ENCODE measurements at places on chromosomes 4 and X.

DNA sequence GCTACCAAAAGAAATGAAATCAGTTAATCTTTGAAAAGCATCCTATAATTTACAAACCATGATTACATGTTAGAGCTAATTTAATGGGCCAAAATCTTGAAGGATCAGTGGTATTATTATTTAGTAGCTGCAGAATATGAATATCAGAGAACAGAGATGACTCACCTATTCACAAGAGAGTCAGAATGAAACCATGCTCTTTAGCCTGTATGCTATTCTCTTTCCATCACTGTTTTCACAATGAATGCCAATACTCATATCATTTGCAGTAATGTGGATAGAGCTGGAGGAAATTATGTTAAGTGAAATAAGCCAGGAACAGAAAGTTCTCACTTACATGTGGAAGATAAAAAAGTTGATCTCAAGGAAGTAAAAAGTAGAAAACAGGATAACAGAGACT is 414.1 kb downstream of the CENPC start:
- no peak for DNase-seq

DNA sequence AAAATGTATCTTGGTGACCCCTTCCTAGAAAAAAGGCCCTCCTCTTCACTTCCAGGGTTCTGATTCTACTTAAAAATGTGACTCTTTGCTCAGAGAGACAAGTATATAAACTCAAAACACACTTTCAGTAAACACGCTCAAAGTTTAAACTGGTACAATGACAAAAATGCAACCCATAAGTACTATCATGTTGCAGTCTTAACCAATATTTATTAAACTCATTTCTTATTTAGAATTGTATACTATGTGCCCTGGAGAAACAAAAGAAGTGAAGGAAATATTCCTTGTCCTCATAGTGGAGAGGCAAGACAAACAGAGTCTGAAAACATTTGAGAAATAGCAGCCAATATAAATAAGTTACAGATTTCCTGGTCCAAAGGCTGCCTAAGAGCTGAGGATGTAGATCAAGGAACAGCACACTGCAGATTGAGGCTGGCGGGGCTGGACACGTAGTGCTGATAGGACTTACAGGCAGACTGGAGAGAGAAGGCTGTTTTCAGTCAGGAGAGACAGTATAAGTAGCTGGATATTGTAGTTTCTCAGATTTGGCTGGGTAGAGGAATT is 39.1 kb upstream of the ANXA3 start:
- no peak for DNase-seq

DNA sequence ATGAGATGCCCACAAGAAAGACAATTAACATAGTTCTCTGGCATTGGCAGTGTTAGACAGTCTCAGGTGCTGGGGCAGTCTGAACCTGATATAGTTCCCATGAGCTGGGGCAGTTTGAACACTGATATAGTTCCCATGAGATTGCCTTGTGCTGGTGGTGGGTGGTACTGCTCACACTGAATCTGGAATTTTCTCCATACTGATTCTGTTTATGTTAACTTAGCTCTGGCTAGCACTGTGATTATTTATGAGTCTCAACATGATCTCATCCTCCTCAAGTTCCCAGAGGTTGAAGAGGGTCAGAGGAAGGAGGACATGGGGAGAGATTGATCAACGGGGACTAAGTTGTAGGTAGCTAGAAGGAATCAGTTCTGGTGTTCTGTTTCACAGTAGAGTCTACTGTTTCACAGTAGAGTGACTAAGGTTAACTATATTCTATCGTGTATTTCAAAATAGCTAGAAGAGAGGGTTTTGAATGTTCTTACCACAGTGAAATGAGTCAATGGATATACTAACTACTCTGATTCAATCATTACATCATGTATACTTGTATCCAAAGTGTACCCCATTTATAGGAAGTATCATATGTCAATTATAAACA is 379.9 kb downstream of the ADAM29 start:
- no peak for DNase-seq

- DNase-seq, result no peak
Observed at GRCh38 chrX:80537096-80537495, 116.8 kb downstream of the TENT5D start.

- no peak for DNase-seq
Observed at GRCh38 chr4:7932287-7932686, 7.4 kb downstream of the AFAP1 start.

- DNase-seq, result no peak
Observed at GRCh38 chr4:162782778-162783525, 383.7 kb downstream of the NAF1 start.

- peak; percentile 56 for DNase-seq
Observed at GRCh38 chr4:47413521-47413920, 50.0 kb downstream of the COMMD8 start.

GRCh38 chr4:1910643-1911042 is 39.5 kb downstream of the NSD2 start:
- DNase-seq, result peak; percentile 63

- DNase-seq, result no peak
Observed at GRCh38 chr4:12138488-12138887, 709.8 kb upstream of the HS3ST1 start.

GRCh38 chr4:154231806-154232478 is 259.7 kb downstream of the DCHS2 start:
- no peak for DNase-seq

DNA sequence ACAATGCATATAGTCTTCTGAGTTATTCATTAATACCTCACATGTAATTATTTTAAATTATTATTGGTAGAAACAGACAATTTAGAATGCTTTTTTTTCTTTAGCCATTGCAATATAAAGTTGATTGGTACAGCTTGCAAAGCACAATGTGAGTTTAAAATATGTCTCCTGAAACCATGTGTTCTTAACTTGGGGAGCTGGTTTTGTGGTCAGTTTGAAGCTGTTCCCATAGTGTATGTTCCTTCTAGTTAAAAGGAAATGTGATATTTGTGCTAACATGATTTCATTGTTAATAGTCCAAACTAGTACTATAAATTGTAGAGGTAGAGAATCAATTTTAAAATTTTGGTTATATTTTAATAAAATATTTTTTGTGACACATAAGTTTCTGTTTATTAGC is 247.2 kb downstream of the BMPR1B start:
- no peak for DNase-seq

DNA sequence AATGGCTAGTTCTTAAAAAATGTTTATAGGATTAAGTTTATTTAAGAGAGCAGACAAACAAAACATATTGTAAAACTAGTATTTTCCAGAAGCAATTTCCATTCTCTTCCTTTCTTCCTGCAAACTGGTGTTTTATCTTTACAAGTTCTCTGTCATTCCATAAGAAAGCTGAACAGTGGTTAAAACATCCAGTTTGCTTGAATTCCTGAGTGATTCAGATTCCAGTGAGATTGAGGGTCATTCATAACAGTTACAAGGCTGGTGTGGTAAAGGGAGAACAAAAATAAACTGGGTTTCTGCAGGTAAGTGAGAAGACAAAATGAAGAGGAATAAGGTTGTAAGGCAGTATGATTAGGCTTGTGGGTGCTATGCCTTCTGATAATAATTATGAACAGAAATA is 544.8 kb upstream of the DIPK2B start:
- DNase-seq, result no peak

GRCh38 chr4:56261027-56261426 is 126.3 kb downstream of the AASDH start:
- DNase-seq, result no peak

DNA sequence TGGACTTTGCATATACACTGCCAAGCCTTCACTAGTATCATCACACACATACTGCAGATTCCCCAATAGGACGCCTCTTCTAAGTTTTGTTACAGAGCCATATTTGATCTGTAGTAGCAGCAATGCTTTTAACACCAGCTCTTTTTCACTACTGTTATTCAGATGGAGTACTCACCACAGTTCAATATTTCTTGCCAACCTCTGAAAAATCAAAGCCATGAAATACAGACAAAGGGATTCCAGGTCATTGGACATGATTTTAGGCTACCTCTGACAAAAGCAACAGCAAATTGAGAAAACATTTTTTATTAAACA is 390.7 kb upstream of the ADGRL3 start:
- DNase-seq, result no peak

DNA sequence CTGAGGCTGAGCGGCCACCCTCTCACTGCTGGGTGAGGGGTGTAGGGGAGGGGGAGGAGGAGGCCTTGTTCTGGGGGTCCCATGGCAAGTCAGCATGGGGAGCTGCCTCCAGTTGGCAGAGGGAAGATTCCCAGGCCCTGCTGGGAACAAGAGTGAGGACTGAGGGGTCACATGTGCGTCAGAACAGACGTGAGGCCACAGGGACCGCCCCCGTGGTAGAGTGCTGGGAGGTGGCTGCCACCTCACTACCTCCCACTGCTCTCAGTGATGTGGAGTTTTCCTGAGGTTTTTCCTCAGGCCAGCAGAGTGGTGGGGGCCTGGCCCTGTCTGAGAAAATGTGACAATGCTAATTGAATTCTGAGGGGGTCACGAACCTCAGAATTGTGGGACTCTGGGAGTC is 568 bp downstream of the MAGEC1 start:
- DNase-seq, result no peak

DNA sequence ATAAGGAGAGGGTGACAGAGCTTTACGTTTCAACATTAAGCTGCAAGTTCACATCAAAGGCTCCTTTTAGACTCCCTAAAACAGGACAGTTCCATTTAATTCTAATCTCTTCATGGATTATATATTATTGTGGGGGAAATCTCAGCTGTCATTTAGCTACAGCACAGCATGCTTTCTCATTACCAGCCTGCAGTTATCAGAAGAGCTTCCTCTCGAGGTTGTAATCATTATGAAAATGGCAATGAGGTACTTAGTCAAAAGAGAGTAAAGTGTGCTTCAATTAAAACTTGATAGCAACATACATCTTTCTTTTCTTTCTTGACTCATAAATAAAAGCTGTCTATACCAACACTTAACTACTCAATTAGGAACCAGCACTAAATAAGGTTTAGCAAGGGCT is 896.8 kb downstream of the ADGRL3 start:
- no peak for DNase-seq

GRCh38 chr4:40205259-40206198 is 8.7 kb downstream of the RHOH start:
- no peak for DNase-seq

DNA sequence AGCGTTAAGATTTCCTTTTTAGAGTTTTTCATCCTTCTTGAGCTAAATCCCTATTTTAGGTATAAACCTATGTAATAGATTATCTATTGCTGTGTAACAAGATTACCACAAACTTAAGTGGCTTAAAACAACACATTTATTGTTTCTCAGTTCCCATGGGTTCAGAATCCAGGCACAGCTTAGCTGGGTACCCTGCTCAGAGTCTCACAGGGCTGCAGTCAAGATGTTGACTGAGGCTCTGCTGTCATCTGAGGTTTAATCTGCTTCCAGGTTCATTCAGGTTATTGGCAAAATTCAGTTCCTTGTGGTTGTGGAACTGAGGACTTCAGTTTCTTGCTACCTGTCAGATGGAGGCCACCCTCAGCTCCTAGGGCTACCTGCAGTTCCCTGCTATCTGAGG is 60.9 kb downstream of the GK start:
- no peak for DNase-seq

DNA sequence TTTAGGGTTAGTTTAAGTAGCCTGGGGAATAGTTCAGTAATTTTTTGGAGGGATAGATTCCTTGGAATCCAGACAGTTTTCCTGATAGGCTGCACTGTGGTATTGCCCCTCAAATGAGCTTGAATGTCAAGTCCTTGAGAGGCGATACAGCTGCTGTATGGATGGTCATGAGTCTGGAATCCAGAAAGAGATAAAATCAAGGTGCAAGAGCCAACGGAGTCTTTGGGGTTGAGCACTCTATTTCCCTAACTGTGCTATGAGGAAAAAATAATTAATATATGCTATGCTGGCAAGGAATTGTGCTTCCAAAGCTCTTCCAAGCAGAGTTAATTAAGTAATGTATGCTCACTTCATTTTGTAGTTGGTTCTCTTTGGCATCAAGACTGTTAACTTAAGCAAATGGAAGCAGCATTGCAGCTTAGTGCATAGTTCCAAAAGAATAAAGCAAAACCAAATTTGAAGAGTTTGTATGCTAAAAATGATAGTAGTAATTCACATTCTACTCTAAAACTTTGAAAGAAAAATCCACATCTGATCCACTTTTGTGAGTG is 48.8 kb downstream of the LIMCH1 start:
- no peak for DNase-seq

DNA sequence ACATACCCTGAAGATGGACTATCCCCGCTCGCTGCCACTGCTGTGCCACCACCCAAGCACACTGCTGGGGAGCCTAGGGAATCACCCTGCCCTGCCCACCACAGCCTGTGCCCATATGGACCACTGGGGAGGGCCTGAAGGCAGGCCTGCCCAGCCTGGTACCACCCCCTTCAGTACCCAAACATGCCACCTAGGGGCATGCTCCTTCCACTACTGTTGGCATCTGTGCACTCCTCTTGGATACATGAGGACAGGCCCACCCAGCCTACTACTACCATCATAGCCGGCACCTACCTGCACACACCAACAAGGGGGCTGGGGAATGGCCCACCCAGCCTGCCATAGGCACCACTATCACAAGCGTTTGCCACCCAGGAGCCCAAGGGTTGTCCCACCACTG is 30.1 kb upstream of the PRDX4 start:
- no peak for DNase-seq

GRCh38 chr4:10504570-10505179 is 47.4 kb upstream of the ZNF518B start:
- DNase-seq, result no peak

DNA sequence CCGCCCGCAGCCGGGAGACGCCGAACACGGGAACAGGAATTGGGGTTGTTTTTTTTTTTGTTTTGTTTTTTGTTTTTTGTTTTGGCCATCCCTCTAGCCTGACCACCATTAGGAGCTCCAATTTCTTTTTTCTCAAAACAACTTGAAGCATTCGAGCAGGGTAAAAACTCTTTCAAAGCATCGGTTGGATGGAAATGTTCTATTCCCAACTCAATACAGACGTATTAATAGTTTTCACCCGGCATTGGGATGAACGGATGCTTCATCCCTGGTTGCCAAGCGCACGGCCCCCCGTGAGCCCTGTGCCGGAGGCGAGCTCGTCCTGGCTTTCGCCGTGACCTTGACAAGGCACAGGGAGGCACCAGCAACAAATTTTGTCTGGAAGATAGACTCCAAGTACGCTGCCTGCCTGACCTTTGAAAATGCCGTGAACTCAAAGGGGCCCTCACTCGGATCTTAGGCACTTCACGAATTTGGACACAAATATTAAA is 352 bp upstream of the MAP3K15 start:
- peak; percentile 6 for DNase-seq

GRCh38 chrX:69307029-69307428 is 141.8 kb upstream of the PJA1 start:
- no peak for DNase-seq
